ENCODE measurements at places on chromosomes 12 and 14.

DNA sequence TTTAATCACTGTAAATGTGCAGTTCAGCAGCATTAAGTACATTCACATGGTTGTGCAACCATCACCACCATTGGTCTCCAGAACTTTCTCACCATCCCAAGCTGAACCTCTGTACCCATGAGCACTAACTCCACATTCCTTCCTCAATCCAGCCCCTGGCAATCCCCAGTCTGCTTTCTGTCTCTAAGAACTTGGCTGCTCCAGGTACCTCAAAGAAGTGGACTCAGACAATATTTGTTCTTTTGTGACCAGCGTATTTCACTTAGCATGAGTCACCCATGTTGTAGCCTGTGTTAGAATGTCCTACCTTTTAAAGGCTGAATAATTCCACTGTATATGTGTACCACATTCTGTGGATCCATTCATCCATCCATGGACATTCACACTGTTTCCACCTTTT is 64.6 kb downstream of the SLC24A4 start:
- DNase-seq = no peak

- DNase-seq = no peak
These were observed 100.7 kb downstream of the ELK3 start for GRCh38 chr12:96294831-96295230.

DNA sequence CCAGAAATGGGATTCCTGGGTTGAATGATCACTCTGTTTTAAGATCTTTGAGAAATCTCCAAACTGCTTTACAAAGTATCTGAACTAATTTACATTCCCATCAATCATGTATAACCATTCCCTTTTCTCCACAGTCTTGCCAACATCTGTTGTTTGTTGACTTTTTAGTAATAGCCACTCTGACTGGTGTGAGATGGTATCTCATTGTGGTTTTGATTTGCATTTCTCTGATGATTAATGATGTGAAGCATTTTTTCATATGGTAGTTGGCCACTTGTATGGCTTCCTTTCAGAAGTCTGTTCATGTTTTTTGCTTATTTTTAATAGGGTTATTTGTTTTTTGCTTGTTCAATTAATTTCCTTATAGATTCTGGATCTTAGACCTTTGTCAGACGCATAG is 211.8 kb upstream of the AVPR1A start:
- no peak for DNase-seq

DNA sequence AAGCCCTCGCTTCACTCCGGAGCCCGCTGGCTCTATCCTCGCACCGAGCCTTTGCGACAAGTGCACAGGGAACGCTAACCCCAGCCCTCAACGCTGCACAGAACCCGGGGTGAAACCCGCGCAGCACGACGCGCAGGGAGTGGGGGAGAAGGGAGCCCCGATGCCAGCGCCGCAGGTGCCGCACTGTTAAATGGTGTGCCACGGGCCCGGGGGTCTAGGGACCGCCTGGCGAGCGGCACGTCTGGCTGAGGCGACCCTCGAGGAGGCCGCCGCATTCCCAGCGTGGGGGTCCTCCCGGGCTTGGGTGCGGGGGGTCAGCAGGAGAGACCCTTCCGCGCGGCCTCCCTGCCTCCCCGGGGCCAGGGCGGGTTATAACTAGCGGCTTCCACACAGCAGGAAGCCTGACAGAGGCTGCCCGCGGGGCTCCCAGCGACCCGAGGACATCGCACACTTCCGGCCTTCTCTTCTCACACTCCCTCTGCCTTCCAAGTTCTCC is 23.8 kb upstream of the LRTM2 start:
- peak; percentile 56 for DNase-seq

- DNase-seq = no peak
These were observed 60.0 kb upstream of the FBXO33 start for GRCh38 chr14:39492267-39492666.

DNA sequence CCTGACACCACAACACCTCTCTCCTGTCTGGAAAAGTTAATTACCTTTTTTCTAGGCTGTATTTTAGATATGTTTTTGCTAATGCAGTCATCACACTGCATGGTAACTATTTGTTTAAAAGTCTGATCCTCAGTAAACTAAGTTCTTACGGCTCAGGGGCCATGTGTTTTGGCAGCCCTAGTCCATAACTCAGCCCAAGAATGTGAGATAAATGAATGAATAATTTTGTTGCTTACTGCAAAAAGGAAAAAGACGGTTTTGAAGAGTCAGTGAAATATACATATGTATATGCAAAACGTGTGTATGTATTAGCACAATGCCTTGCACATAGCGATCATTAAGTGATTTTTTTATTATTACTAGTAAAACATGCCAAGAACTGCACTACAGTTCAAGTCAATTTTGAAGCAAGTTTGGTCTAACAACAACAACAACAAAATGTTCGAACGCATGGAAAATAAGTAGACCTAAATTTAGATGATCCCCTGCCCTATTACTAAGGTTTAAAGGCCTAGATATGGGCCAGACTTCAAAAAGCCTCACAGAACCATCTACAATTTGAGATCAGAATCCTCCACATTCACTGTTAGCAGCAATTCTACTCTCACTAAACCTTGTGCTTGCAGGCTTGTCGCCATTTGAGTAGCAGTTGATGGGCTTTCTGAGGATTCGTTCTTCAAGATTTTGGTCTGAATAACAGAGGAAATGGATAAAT is 140.0 kb downstream of the NDUFA12 start:
- no peak for DNase-seq

DNA sequence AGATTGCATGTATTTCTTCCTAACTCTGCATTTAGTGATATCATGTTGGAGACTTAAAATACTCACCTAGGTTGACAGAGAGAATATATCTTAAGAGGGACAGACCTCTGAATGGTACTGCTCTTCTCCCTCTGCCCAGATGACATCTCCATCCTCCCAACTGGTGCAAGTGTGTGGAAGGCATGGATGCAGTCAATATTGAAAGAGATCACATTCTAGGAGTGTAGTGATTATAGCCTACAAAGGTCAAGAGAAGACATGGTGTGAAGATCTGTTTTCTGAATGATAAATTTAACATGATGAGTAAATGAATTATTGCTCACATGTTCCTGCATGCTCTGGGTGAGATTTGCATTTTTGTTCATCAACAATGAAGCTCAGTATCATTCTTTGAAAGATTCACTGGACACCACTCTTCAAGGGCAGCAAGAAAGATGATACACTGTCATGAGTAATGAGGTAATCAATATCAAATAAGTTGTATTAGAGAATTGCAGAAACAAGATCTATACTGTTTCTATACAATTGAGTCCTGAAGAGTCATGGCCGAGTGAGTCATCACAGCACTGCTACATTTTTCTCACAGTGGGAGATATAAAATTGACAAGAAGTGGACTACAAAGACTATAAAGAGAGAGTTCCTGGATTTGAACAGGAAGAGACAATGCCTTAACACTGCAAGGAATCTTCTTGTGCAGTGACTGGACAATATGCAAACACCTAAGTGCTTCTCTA is 183.3 kb upstream of the KRR1 start:
- no peak for DNase-seq

- DNase-seq = no peak
These were observed 117.7 kb downstream of the OTOGL start for GRCh38 chr12:80217011-80217535.

GRCh38 chr12:93591137-93591868 is 18.8 kb downstream of the SOCS2 start:
- peak; percentile 38 for DNase-seq

DNA sequence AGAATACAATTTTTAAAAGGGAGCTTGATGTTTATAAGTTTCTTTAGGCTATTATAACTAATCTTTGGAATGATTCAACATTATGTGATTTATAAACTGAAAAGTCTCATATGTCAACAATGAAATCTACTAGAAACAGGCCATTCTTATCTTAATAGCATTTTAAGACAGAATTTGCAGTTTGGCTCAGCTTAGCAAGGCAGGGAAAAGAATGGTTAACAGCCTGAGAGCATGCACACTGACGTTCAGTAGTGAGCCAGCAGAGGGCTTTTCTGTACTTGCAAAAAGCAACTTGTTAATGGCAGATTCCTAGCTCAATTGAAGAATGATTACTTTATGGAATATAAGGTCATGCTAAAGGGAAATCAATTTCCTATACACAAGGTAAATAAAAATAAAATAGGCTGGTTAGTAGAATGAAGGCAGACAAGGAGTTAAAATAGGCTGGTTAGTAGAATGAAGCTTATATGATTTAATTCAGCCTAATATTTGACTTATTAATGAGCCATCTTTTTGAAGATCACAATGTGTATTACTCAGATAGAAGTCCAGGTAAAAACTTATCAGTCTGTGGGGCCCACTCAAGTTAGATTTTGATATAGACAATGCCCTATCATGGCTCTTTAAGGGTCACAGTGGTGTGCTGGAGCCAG is 95.9 kb downstream of the OTOGL start:
- no peak for DNase-seq

- DNase-seq = no peak
These were observed 412.0 kb upstream of the ATP2B1 start for GRCh38 chr12:90120627-90121026.

GRCh38 chr12:59708064-59708463 is 112.2 kb downstream of the SLC16A7 start:
- no peak for DNase-seq

DNA sequence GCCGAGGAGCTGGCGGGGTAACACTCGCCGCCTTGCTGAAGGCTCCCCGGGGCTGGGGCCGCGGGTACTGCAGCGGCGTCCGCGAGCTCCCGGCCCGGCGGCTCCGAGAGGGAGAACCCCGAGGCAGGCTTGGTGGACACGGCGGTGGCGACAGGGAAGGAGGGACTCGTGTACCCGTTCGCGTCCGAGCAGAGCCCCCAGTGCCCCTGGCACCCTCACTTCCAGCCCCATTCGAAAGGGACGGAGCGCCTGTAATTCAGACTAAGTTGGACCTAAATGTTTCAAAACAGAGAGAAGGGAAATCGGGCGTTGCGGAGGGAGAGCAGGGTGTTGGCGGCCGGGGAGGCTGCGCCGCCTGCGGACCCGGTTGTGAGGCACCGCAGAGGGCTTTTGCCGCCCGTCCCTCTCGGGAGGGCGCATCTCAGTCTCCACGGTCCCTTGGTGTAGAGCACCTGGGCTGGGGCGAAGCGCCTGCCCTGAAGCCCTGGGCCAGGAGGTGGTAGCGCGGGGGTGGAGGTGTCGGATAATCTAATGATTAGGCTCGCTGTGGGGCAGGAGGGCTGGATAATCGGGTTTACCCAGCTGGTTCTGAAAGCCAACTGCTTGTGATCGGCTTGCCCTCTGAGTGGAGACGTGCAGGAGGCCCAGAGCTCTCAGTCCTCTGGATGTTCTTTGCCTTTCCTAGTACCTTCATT is 771 bp downstream of the DAAM1 start:
- DNase-seq = peak; percentile 37

GRCh38 chr12:103369929-103370328 is 125.8 kb downstream of the C12orf42 start:
- DNase-seq = no peak

- no peak for DNase-seq
These were observed 77.7 kb downstream of the ETNK1 start for GRCh38 chr12:22702690-22703089.

DNA sequence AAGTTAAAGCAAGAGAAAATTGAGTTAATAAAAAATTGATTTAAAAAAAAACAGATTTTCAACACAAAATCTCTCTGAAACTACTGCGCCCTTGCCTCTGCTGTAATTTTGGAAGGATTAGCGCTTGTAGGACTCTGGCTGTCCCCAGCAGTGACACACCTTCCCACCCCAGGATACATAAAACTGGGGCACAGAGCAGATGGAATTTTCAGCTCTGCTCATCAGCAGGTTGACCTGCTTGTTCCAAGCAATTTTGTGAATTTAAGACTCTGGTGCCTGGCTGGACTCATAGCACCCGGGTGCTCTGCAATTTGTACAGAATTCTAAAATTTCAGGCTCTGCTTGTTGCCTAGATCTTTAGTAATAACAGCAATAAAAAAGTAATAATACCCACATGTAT is 257.8 kb upstream of the GARIN6 start:
- DNase-seq = no peak

DNA sequence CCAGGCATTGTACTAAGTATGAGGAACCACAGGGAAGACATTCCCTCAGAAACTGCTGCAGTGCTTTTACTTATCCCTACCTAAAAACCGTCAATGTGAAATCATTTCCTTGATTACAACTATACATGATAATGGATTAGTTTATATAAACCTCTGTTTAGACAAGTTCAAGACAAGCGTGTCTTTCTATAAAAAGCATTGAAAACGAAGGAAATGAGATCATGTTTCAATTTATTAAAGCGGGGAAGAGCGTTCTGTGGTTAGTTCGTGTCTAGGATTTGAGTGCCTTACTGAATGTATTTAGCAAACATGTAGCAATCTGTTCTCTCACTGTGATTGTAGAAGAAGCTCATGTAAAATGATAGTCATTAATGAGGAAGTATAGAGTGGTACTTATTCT is 37.5 kb downstream of the GALC start:
- no peak for DNase-seq

GRCh38 chr14:102222009-102222575 is 82.4 kb downstream of the WDR20 start:
- no peak for DNase-seq

GRCh38 chr14:100131181-100131580 is 28.3 kb downstream of the DEGS2 start:
- DNase-seq = no peak

- DNase-seq = no peak
These were observed 4.7 kb downstream of the CLEC2D start for GRCh38 chr12:9674226-9674590.

- DNase-seq = no peak
These were observed 75.9 kb upstream of the ZDHHC17 start for GRCh38 chr12:76687981-76688380.

DNA sequence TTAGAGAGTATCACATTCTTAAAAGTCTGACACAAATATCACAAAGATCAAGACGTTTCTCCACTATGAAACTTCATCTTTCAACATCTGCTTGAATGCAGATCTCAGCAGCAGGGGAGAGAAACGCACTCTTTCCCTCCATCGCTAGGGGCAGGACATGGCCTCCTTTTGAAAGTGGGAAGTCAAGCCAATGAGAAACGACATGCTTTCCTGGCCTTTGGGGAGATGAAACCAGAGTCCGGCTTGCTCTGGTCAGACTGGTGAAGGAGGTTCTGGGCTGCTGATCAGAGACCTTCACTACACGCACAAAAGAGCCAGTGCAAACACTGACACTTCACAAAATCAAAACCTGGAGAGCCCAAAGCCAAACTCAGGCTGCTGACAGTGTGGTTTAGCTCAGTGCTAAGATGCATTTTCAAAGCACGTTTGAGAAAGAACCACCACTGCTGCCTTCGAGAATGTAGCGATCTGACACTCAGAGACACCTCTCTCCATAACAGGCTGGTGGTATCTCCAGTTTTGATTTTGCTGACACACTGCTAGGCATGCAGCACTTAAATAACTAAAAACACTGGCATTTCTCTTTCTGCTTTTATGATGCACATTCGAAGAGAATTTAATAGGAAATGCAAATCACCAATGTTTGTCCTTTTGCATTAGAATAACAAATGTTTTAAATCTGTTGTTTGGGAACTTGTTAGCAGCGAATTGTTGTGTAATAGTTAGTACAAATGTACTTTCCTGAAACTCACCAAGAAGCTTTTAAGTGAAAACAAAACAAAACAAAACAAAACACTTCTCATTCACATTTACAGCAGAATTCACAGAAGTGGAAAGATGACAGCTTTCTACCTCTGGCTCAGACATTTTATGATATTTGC is 93.9 kb upstream of the OVCH1 start:
- DNase-seq = no peak

- no peak for DNase-seq
These were observed 55.2 kb downstream of the GALNT4 start for GRCh38 chr12:89469361-89469760.
